Stimulated activated CD4-positive, alpha-beta T cell treated with anti-CD3 and anti-CD28 coated beads, Interleukin-1b, Interleukin-23, amount 100 ng/mL, for 1 hour (primary cell): ENCODE measurements at places on chromosomes 11 and 22.

- DNase-seq, result no peak
Observed at GRCh38 chr11:124510279-124510678, 33.2 kb downstream of the OR8B12 start.

- DNase-seq, result no peak
Observed at GRCh38 chr22:28917747-28918549, 34.6 kb downstream of the ZNRF3 start.

GRCh38 chr11:70555078-70555477 is 156.7 kb downstream of the CTTN start:
- DNase-seq, result no peak

DNA sequence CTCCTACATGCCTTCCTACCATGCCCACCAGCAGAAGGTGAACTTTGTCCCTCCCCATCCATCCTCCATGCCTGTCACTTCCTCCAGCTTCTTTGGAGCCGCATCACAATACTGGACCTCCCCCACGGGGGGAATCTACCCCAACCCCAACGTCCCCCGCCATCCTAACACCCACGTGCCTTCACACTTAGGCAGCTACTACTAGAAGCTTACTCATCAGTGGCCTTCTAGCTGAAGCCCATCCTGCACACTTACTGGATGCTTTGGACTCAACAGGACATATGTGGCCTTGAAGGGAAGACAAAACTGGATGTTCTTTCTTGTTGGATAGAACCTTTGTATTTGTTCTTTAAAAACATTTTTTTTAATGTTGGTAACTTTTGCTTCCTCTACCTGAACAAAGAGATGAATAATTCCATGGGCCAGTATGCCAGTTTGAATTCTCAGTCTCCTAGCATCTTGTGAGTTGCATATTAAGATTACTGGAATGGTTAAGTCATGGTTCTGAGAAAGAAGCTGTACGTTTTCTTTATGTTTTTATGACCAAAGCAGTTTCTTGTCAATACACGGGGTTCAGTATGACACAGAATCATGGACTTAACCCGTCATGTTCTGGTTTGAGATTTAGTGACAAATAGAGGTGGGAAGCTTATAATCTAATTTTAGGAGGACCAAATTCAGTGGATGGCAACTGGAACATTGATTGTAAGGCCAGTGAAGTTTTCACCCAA is 56.1 kb downstream of the KCNJ1 start:
- no peak for DNase-seq

- no peak for DNase-seq
Observed at GRCh38 chr22:40719599-40719998, 40.3 kb downstream of the MCHR1 start.

DNA sequence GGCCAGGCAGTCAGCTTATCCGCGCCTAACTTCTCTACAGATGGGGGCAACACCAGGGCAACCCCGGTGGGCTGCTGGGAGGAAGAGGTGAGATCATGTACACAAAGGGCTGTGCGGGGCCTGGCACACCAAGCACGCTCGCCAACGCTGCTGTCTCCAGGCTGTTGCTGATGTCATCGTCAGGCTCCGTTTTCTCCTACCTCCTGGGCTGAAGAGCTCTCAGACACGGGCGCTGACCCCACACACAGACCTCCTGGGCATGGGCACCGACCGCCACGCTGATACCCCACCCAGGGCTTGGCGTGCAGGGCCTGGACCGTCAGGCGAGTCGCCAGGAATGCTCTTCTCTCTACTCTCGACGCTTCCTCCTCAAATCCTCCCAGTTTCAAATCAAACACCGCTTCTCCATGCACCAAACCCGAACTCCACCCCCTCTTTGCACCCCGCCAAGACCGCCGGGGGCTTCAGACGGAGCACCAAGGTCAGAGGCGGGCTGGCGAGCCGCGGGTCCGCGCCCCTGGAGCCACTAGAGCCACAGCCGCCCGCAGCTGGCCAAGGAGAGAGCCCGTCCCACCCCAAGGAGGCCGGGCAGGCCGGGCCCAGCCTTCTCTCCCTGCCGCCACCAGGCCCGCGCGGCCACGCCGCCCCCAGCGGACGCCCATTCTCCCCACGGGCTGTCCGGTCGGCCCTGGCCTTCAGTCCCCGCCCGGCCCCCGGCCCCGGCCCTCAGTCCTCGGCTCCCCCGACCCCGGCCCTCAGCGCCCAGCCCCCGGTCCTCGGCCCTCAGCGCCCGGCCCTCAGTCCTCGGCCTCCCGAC is 772 bp downstream of the SBF1 start:
- DNase-seq, result no peak

GRCh38 chr11:77472991-77473800 is 698 bp downstream of the PAK1 start:
- DNase-seq, result peak; percentile 20

- no peak for DNase-seq
Observed at GRCh38 chr22:24178021-24178431, 3.3 kb upstream of the SUSD2 start.

DNA sequence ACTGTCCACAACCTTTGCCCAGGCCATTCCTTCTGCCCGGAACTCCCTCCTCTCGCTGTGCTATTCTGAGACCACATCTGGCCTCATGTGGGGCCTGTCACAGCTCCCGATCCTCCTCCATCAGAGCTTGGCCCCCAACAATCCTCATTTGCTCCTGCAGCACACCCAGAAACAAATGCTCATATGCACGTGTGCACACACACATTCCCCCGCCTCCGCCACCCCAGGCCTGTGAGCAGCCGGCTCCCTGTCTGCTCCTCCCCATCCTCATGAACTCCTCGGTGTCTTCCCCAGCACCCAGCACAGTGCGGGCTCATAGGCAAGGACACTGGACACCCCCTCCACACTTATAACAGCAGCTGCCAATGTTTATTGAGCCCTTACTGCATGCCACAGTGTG is 29.7 kb upstream of the PICK1 start:
- DNase-seq, result no peak

GRCh38 chr11:130159657-130160497 is at the start of gene ST14:
Gene ST14 (plus strand): TSS chr11:130159782. CDS start chr11:130159980, 198 bp downstream.
- no peak for DNase-seq

GRCh38 chr11:22340701-22341587 is 2.8 kb downstream of the SLC17A6 start:
- no peak for DNase-seq

DNA sequence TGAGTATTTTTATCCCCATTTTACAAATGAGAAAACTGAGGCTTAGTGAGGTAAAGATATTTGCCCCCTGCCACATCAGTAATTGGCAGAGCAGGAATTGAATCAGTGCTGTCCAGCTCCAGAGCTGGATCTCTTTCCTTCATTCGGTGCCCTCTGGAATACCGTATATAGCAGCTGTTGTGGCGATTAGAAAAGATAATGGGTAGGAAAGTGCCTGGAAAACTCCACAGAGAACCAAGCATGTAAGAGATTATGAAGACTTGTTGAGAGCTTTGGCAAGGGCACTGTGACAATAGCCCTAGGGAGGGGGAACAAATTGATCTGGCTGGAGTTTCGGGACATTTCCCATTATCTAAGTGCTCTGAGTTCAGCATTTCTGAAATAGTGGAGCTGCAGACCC is 82.5 kb upstream of the TEAD1 start:
- DNase-seq, result no peak

DNA sequence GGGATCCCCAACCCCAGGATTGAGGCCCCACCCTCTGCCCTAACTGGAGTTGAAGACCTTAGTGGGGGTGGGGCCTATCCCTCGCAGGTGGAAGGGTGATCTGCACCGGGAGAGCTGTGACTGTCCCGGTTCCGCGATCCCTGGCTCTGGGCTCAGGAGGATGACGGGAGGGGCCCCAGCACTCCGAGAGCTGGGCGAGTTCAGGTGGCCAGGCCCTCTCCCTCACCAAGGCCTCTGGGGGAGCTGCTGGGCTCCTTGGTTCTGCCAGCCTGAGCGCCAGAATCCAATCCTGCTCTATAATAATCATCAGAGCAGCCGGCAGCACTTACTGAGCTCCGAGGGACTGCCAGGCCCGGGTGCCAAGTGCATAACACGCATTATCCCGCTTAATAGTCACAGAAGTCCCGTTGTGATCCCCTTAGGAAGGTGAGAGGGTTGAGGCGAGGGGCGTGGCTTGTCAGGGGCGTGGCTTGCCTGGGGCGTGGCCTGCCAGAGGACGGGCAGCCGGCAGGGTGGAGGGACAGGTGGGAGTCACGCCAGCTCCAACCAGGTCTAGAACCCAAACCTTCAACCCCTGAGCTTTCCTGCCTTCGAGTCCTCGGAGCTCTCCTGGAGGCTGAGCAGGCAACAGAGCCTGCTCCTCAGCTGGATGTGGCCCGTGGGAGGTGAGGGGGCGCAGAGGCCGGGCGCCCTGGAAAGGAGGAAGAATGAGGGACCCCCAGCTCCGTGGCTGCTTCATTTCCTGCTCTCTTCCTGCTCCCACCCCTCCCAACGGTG is 7.3 kb upstream of the SYT7 start:
- peak; percentile 52 for DNase-seq

GRCh38 chr11:121965330-121965729 is 150.7 kb downstream of the BLID start:
- no peak for DNase-seq

DNA sequence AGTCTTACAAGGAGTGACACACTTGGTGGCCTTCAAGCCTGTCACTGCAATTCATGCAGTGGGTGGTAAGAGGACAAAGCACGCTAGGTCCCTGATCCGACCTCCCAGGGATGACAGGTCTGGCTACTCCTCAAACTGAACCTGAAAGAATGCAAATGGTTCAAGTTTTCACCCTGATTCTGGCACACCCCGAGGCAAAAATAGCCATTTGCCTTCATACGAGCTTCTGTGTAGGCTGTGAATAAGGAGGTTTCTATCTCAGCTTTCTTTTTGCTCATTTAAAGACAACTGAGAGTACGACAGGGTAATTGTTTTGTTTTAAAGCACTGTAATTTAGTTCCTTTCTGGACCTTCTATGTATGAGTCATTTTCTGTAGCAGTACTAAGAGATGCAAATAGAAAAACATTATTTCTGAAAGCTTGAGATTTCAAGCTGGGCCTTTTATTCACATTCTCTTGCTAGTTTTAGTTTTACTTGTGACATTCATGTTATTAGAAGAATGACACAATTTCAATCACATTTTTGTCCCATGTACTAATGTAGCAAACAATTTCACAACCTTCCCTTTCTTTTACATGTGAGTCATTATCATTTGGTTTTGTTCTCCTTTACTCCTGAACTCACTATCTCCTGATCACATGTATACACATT is 56.6 kb upstream of the FDX1 start:
- no peak for DNase-seq

DNA sequence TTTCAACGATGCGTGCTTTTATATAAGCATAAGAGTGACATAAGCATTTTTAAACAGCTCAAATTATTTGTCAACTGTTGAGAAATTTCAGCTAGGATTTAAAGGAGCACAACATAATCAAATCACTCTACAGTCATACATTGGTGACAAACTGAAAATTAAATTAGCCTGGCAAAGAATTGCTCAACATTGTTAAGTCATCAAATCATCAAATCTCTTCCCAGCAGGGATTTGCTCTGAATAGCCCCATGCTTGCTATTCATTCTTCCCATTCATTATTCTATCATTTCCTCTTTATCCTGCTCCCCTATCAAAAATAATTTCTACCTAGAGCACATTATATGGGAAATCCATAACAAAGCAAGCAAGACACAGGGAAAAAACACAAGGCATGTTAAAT is 198.7 kb upstream of the LUZP2 start:
- no peak for DNase-seq

DNA sequence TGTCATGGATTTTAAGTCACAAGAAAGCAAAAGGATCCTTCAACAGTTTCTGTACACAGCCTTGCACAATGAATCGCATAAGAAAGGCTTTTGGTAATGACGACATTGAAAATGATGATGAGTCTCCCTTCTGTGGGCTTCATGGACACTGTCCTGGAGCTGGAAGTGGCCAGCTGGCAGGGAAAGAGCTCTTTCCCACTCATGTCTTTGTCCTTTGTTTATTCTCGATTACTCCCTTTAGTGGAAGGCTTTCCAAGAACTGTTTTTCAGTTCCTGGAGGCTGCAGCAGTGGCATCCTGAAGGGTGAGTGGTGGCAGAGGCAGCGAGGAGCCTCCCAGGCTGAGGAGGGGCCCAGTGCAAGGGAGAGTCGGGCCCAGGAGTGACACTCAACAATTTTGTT is 505.2 kb downstream of the NTM start:
- DNase-seq, result no peak

DNA sequence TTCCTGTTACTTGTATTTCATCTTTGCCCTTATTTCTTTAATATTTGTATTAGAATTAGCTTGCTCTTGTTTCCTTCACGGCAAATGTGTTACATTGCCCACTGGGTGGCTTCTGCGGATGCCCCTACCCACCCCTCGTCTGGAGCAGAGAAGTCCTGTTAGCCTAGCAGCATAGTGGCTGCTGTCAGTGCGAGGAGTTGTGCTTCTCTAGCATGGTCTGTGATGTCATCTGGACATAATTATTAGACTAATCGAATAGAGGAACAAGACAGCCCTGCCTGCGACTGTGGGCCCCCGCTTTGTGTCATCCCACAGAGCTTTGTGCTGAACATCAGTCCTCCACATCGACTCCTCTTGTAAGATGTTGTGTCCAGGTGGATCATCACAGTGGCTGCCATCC is 74.5 kb downstream of the PPP6R3 start:
- DNase-seq, result no peak

DNA sequence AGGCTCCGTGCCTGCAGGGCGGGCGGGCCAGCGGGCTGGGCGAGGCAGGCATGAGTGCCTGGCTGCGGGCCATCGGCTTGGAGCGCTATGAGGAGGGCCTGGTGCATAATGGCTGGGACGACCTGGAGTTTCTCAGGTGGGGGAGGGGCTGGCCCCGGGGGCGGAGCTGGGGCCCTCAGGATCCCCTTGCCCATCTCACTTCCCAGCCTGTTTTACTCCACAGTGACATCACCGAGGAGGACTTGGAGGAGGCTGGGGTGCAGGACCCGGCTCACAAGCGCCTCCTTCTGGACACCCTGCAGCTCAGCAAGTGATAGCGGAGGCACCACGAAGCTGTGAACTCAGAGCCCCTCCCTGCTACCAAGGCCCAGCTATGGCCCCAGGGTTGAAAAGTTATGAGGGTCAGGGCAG is 5.9 kb downstream of the PHOX2A start:
- no peak for DNase-seq

DNA sequence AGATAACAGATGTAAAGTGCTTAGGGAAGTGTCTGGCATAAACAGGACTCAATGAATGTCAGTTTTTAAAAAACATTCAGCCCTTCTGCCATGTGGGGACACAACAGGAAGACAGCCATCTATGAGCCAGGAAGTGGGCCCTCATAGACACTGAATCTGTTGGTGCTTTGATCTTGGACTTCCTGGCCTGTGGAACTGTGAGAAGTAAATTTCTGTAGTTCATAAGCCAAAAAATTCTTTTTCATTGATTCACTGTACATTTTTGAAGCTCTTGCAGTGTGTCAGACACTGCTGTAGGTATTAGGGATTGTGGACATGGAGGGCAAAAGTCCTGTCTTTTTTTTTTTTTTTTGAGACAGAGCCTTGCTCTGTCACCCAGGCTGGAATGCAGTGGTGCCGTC is 188.6 kb downstream of the HIPK3 start:
- DNase-seq, result no peak

DNA sequence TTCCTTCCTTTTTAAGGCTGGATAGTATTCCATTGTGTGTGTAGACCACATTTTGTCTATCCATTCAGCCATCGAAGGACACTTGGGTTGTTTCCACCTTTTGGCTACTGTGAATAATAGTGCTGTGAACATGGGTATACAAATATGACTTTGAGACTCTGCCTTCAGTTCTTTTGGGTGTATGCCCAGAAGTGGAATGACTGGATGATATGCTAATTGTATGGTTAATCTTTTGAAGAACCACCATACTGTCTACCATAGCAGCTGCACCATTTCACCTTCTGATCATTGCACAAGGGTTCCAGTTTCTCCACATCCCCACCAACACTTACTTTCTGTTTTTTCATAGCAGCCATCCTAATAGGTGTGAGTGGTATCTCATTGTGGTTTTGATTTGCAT is 30.3 kb downstream of the SGSM1 start:
- DNase-seq, result no peak

GRCh38 chr11:15674756-15675155 is 560.0 kb downstream of the INSC start:
- DNase-seq, result no peak
